ENCODE measurements at places on chromosomes 12 and 14.

DNA sequence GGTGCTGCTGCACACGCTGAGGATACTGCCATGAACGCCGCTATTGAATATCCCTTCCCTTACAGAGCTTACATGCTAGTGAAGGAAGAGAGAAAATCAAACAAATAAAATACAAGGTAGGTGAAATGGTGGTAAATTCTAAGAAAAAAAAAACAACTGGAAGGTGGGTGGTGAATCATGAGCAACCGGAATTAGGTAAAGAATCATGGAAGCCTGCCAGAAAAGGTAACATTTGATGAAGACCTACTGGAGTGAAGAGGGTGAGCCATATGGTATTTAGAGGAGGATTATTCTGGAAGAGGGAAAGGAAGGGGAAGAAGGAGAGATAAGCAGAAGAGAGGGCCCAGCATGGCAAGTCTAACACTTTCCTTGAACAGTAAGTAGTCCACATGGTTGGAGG, 76.1 kb downstream of the LRIG3 start:
- DNase-seq, result no peak
- H3K4me1 ChIP-seq, result no peaks in the 10 kb centered on the region
- H3K4me3 ChIP-seq, result no peak overlapping the region
- no peak overlapping the region for H3K27ac ChIP-seq
- H3K36me3 ChIP-seq, result no peaks in the 10 kb centered on the region
- H3K27me3 ChIP-seq, result no peaks in the 10 kb centered on the region

DNA sequence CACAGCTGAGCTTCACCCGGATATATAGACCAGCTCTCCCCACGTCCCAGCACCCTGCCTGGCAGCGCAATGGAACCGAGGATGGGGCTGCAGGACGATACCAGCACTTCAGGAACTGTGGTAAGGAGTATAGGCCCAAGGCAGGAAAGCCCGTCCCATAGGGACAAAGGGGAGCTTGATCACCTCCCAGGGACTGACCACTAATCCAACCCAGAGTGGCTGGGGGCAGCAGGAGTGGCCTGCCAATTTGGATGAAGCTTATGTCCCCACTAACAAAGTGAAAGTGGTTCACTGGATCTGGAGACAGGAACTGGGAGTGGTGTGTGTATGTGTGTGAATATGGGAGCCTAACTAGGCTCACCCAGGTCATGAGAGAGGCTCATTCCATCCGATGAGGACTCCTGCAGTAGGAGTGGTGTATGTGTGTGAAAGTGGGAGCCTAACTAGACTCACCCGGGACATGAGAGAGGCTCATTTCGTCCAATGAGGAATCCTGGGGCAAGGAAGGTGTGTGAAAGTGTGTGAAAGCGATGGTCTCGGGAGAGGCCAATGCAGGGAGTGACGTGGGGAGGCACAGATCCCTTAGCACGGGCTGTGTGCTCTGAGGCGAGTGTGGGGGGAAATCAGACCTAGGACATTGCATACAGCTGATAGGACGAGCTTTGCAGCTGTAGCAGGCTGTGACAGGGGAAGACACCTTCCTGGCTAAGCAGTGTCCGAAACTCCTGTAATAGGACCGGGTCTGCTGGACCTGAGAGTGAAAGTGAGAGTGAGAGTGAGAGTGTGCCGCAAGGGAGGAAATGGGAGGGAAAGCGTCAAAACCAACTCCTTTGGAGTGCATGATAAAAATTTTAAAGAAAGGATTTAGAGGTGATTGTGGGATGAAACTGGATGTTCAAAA, 25.7 kb downstream of the KLRK1 start:
- peaks cover 4% of the 10 kb centered on the region for H3K4me1 ChIP-seq
- no peak overlapping the region for H3K4me3 ChIP-seq

GRCh38 chr14:72476657-72477499, 417.0 kb downstream of the DPF3 start:
- no peaks in the 10 kb centered on the region for H3K27me3 ChIP-seq
- peaks cover 69% of the 10 kb centered on the region for H3K4me1 ChIP-seq
- H3K27ac ChIP-seq, result peak overlapping the region; percentile 92

DNA sequence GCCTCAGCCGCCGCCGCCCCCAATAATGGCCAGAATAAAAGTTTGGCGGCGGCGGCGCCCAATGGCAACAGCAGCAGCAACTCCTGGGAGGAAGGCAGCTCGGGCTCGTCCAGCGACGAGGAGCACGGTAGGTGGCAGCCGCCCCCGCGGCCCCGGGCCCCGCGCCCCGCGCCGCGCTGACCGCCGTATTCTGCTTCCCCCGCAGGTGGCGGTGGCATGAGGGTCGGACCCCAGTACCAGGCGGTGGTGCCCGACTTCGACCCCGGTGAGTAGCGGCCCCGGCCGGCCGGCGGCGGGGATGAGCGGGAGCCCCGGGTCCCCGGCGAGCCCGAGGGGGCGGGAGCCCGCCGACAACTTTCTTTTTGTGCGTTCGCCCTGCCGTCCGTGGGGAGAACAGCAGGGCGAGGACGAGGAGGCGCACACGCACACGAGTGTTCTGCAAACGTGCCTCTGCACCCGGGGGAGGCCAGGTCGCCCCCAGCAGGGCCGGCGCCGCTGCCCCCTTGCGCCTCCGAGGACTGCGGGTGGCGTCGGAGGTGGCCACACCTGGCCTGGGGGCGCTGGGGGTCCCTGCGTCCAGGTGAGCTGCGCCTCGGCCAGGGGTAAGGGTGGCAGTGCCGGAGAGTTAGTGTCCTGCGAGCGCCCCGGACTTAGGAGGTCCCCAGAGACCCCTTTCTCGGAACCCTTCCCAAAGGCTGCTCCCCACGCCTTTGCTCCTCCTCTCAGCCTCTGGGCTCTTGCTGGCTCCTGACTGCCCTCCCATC, 794 bp downstream of the RCOR1 start:
- peak overlapping the region; percentile 82 for H3K4me3 ChIP-seq
- H3K4me1 ChIP-seq, result peaks cover 27% of the 10 kb centered on the region
- H3K27ac ChIP-seq, result peak overlapping the region; percentile 79
- peaks cover 5% of the 10 kb centered on the region for H3K27me3 ChIP-seq

GRCh38 chr12:11624116-11624515, 25.4 kb upstream of the ETV6 start:
- no peaks in the 10 kb centered on the region for H3K36me3 ChIP-seq
- H3K27me3 ChIP-seq, result peaks cover 3% of the 10 kb centered on the region
- peaks cover 3% of the 10 kb centered on the region for H3K4me1 ChIP-seq
- H3K4me3 ChIP-seq, result no peak overlapping the region

GRCh38 chr12:106341086-106341877, 16.3 kb upstream of the POLR3B start:
- H3K4me3 ChIP-seq, result no peak overlapping the region
- H3K36me3 ChIP-seq, result no peaks in the 10 kb centered on the region
- H3K4me1 ChIP-seq, result no peaks in the 10 kb centered on the region

GRCh38 chr12:81610955-81611889, 147.9 kb downstream of the PPFIA2 start:
- H3K27me3 ChIP-seq, result no peaks in the 10 kb centered on the region
- no peak for DNase-seq
- H3K36me3 ChIP-seq, result no peaks in the 10 kb centered on the region
- H3K27ac ChIP-seq, result no peak overlapping the region
- H3K4me1 ChIP-seq, result no peaks in the 10 kb centered on the region

DNA sequence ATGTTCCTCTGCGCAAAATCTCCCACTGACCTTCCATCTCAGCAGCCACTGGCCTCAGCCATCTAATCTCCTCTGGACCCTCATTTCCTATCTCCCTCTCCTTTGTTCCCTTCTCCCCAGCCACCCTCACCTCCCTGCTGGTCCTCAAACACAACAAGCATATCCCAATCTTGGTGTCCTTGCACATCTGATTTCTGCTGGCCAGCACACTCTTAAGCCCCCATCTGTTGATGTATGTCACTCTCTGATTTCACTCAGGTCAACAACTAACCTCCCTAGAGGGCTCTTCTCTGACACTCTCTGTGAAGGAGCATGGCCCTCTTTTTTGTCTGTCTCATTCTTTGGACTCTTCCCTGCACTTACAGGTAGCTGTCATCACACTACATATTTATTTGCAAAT, 25.6 kb downstream of the PPM1H start:
- H3K27ac ChIP-seq, result no peak overlapping the region
- H3K4me1 ChIP-seq, result no peaks in the 10 kb centered on the region
- peaks cover 22% of the 10 kb centered on the region for H3K27me3 ChIP-seq
- H3K4me3 ChIP-seq, result no peak overlapping the region

GRCh38 chr12:76542908-76543307, 16.7 kb downstream of the OSBPL8 start:
- no peaks in the 10 kb centered on the region for H3K27me3 ChIP-seq
- no peak overlapping the region for H3K4me3 ChIP-seq
- H3K36me3 ChIP-seq, result peaks cover 2% of the 10 kb centered on the region
- H3K4me1 ChIP-seq, result peaks cover 47% of the 10 kb centered on the region
- DNase-seq, result no peak
- H3K27ac ChIP-seq, result no peak overlapping the region

DNA sequence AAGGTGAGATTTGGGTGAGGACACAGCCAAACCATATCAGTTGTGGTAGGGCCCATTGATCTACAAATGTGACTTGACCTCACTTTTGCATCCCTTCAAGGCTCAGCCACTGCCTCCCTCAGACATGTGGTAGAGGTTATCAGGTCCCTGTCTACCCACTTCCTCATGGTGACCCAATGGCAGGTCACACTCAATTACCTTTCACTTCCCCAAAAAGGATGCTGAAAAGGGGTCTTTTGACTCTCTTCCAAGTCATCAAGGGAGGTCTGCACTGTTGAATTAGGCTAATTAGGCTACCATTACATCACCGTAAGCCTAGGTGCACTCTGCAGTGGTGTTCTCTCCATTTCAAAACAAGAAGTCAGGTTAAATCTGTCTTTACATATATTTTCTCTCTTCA, 22.6 kb upstream of the DRAM1 start:
- no peaks in the 10 kb centered on the region for H3K27me3 ChIP-seq
- H3K4me3 ChIP-seq, result no peak overlapping the region
- H3K27ac ChIP-seq, result no peak overlapping the region
- peaks cover 23% of the 10 kb centered on the region for H3K4me1 ChIP-seq

DNA sequence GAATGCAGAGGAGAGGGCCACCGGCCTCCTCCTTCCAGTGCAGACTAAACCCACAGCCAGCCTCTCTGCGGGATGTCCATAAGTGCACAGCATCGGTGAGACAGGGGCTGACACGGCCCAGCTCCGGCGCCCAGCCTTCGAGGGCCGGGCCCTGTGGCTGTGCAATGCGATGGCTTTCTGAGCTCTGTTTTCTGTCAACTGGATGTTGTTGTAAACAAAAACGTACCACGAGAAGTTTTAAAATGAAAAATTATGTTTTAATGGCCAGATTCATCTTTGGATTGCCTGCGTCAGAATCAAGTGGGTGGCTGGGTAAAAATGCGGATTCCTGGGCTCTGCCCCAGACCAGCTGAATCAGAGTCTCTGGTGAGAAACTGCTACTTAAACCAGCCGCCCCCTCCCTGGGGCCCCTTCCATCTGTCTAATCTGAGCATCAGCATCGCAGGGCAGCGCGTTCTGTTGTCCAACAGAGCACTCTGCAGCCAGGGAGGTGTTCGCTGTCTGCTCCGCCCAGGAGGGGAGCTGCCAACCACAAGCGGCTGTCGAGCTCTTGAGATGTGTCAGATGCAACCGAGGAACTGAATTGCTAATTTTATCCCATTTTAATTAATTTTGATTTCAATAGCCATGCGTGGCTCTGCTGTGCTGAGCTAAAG, 133.4 kb downstream of the RFLNA start:
- H3K27ac ChIP-seq, result no peak overlapping the region
- peaks cover 3% of the 10 kb centered on the region for H3K4me1 ChIP-seq
- H3K4me3 ChIP-seq, result no peak overlapping the region
- DNase-seq, result no peak

GRCh38 chr14:35808076-35808637, 938 bp downstream of the RALGAPA1 start:
- H3K4me3 ChIP-seq, result peak overlapping the region; percentile 100
- H3K27ac ChIP-seq, result peak overlapping the region; percentile 97
- peaks cover 2% of the 10 kb centered on the region for H3K36me3 ChIP-seq

GRCh38 chr14:53151523-53152183, 1.5 kb downstream of the DDHD1 start:
- H3K27ac ChIP-seq, result peak overlapping the region; percentile 99
- no peak for DNase-seq
- peaks cover 50% of the 10 kb centered on the region for H3K4me1 ChIP-seq
- peak overlapping the region; percentile 99 for H3K4me3 ChIP-seq
- no peaks in the 10 kb centered on the region for H3K27me3 ChIP-seq

DNA sequence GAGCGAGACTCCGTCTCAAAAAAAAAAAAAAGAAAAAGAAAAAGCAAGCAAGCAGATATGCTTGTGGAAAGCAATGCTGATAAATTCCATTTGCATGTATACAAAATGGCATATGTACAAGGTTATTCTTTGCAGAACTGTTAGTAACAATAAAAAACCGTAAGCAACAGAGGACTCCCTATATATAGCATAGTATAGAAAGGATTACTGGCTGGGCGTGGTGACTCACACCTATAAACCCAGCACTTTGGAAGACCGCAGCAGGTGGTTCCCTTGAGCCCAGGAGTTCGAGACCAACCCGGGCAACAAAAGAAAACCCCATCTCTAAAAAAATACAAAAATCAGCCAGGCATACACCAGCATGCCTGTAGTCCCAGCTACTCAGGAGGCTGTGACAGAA, 13.5 kb downstream of the GCN1 start:
- no peak overlapping the region for H3K4me3 ChIP-seq
- H3K27ac ChIP-seq, result no peak overlapping the region
- no peaks in the 10 kb centered on the region for H3K27me3 ChIP-seq
- no peaks in the 10 kb centered on the region for H3K4me1 ChIP-seq

DNA sequence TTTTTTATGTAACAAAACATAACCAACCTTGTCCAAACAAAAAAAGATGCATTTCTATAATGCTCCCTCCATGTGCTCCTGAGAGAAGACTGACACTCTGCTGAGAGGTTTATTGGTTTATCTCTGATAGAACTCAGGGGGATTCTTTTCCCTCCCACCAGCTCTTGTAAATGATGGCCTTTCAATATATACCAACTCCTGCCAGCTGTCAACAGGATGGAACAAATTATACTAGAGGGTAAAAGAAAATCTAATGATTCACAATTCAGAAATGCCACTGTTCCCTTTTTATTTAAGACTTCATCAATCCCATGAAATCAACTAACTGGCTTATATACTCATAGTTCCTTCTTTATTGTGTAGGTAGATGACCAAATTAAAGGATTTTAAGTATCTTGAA, 25.4 kb downstream of the PSMC1 start:
- H3K27ac ChIP-seq, result no peak overlapping the region
- H3K27me3 ChIP-seq, result no peaks in the 10 kb centered on the region
- H3K36me3 ChIP-seq, result peaks cover 8% of the 10 kb centered on the region
- no peaks in the 10 kb centered on the region for H3K4me1 ChIP-seq

- DNase-seq, result no peak
- H3K36me3 ChIP-seq, result no peaks in the 10 kb centered on the region
- no peak overlapping the region for H3K27ac ChIP-seq
- peaks cover 20% of the 10 kb centered on the region for H3K4me1 ChIP-seq
- H3K4me3 ChIP-seq, result no peak overlapping the region
- H3K27me3 ChIP-seq, result no peaks in the 10 kb centered on the region
Measured at GRCh38 chr14:77007183-77007974, 21.1 kb downstream of the IRF2BPL start.

GRCh38 chr14:31300296-31300695, 92.7 kb upstream of the HECTD1 start:
- peaks cover 2% of the 10 kb centered on the region for H3K36me3 ChIP-seq
- H3K4me3 ChIP-seq, result no peak overlapping the region
- no peaks in the 10 kb centered on the region for H3K27me3 ChIP-seq
- DNase-seq, result no peak

GRCh38 chr12:22408610-22409376, 74.3 kb upstream of the ST8SIA1 start:
- no peaks in the 10 kb centered on the region for H3K36me3 ChIP-seq
- peak overlapping the region; percentile 11 for H3K4me3 ChIP-seq
- no peak for DNase-seq
- H3K27me3 ChIP-seq, result no peaks in the 10 kb centered on the region
- peaks cover 10% of the 10 kb centered on the region for H3K4me1 ChIP-seq

- no peak overlapping the region for H3K27ac ChIP-seq
- no peak for DNase-seq
- no peaks in the 10 kb centered on the region for H3K27me3 ChIP-seq
- no peak overlapping the region for H3K4me3 ChIP-seq
- H3K36me3 ChIP-seq, result no peaks in the 10 kb centered on the region
Measured at GRCh38 chr12:50326590-50327284, 43.4 kb upstream of the LIMA1 start.
